Left ventricle myocardium superior (tissue), 1 donor: ENCODE measurements at places on chromosomes 16 and 17. TPM values are rescaled to one million over a fixed set of nuclear protein-coding genes. Genes with fewer than 3 reads are reported as not detected.

DNA sequence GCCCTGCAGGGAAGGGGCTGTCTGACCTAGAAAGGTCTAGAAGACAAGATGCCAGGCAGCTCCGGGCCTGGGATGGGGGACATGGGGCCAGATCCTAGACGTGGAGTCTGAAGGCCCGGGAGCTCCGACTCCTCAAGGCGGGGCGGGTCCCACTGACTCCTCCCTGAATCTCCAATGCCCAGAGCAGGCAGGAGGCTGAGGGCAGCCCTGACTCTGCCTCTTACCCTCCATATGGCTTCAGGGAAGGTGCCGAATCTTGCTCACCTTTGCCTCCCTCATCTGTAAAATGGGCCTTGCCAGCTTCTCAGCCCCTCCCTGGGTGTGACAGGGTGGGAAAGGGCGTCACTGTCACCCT is 14.8 kb downstream of the VASN start:
- DNase-seq, result peak; percentile 50

DNA sequence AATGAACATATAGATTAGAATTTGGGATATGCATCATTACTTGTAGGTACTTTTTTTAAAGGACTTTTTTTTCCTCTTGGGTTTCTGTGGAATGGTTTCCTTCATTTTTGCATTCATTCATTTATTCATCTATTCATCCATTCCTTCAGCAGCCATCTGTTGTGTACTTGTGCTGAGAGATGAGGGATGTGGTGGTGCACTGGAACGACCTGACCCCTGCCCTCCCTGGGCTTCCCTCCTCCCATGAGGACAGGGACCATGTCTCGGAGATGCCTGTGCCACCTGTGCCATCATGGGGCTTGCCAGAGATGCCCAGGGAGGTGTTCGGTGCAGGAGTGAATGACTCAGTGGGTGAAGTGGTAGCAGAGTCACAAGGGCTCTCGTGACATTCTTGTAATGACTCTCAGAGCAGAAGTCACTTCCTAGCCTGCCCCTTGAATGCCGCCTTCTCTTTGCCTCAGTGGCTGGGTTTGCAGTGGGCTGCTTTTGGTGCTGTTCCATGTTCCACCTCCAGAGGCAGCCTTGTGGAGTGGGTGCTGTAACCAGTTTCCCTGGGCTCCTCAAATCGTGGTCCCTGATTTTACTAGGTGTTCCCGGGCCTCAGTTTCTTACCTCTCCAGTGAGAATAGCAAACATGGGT is 43.9 kb downstream of the CLEC16A start:
- no peak for DNase-seq

- no peak for DNase-seq
These were observed 50.6 kb downstream of the BRIP1 start for GRCh38 chr17:61812747-61813146.

- DNase-seq, result no peak
These were observed 18.3 kb downstream of the TBC1D16 start for GRCh38 chr17:80017226-80018010.

DNA sequence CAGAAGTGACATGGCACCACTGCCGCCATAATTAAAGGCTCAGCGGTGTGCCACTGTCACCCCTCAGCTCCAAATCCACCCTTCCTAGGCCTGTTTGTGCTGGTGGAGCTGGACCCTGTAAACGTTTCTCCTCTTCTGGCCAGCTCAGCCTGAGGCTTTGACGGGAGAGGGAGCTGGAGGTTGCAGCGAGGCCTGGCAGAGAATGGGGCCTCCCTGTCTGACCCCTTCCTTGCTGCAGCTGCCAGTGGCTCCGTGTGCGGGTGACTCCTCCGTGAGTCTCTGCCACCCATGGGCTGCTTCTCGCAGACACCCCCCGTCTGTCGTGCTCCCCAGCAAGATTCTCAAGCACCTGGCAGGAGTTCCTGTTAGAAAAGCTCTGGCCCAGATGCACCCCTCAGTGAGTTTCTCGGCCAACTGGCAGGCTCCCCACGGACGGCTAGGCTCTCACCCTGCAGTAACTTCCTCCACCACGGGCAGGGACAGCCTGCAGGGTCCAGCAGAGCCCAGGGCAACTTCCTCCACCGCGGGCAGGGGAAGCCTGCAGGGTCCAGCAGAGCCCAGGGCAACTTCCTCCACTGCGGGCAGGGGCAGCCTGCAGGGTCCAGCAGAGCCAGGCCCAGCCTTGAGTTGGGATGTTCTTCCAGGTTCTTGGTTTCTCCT is 4.7 kb upstream of the CHMP6 start:
- DNase-seq, result peak; percentile 52

- no peak for DNase-seq
These were observed 61.8 kb downstream of the DNAH3 start for GRCh38 chr16:21088646-21089538.

PRDM7 gene
- not detected for total RNA-seq

DNA sequence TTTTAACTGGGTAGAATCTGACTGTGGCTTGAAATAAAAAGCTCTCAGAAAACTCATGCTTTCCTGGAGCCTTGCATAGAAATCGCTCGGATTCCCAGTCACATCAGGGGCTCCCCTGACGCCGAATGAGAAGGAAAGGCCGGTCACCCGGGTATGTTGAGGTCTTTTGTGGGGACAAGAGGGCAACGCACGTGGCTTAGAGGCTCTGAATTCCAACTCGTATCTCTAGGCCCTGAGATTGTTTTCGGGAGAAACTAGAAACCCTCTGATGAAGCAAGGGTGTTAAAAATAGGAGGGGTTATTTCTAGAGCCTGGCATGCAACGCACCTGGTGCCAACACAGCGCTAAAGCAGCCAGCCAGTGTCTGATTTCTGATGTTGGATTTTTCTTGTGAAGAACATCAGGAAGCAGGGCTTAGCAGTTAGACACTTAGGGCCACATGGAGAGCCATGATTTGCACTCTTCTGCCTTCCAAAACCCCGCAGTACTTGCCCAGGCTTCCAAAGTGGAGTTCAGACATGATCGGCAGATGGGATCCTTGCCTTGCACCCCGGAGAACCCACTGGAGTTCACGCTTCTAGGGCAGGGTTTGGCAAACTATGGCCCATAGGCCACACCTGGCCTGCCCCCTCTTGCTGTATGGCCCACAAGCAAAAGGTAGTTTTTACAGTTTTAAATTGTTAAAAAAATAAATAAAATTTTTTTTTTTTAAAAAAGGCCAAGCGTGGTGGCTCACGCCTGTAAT is 12.6 kb downstream of the CACNG1 start:
- DNase-seq, result no peak

PRSS33 gene
- not detected for total RNA-seq

DNA sequence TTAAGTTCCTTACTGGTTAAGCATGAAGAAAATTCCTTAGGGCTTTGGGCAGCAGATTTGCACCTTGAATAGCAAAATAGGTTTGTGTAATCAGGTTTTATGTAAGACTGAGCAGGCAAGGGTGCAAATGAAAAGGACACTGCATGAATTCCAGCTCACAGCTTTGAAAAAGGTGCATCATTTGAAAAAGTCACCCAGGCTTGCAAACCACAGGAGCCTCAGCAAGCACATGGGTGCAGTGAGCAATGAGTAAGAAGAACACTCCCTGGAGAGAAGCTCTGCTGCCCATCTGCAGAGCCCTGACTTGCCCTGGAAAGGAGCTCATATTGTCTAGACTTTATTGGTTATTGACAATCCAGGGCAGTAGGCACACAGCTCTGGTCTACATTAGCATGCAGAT is 165.6 kb upstream of the KCNJ16 start:
- DNase-seq, result no peak

DNA sequence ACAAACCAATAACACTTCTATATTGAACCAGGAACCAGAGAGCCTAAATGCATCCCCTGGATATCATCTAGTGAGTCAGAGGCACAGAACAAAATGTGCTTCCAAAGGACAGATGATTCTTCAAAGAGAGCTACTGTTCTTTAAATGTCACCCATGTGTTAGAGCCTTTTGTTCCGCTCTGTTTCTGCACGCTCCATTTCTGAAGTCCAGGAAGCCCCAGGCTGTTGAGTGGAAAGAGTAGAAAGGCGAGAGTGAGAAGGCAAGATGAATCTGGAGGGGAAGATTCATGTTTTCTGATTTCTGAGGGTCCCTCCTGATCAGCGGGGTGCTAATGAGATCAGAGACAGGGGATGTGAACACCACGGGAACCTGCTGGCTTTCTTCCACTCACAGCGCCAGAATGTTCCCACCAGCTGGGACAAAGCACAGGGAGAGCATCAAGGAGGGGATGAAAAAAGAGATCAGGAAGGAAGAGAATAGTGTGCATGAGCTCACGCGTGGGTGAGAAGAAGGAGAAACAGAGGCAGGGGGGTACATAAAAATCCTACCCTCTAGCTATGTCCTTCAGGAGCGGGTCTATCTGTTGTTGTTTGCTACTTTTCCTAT is 559.9 kb upstream of the HSBP1 start:
- DNase-seq, result no peak

CTRB2 gene
- not detected for total RNA-seq
